Occipital lobe (tissue), 3 donors: ENCODE measurements at places on chromosomes 7 and 10.

GRCh38 chr7:39099146-39099545, 121.4 kb downstream of the POU6F2 start:
- no peak for DNase-seq

GRCh38 chr7:159192013-159192412, 47.3 kb upstream of the VIPR2 start:
- no peak for DNase-seq

DNA sequence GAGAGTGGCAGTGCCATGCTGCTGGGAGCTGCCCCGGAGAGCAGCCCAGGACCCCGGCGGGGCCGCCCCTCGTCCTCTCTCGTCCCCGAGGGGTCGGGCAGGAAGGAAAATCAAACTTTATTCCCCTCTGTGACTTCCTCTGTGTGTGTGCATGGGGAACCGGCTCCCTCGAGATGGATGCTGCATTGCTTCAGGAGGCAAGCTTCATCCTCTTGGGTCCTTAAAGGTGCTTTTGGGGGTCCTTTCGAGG, 726 bp downstream of the MCU start:
- DNase-seq, result peak; percentile 45

DNA sequence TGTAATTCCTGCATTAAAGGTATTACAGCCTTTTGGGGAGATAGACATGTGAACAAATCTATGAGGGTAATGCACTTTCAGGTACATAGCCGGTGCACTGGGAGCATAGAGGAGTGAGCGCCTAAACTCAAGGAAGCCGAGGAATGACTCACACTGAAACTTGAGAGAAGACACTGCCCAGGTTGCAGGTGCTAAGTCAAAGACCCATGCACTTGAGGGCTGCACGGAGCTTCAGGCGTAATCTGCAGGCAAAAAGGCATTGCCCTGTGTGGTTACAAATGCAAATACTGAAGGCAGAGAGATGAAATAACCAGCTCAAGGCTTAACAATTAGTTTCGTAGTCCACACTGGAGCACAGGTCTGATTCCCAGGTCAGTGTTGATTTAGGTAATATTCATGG, 51.0 kb upstream of the OSBPL3 start:
- no peak for DNase-seq

- no peak for DNase-seq
These were observed 176.0 kb downstream of the KIAA1217 start for GRCh38 chr10:24384954-24385353.

GRCh38 chr7:83941300-83941699, 253.3 kb downstream of the SEMA3A start:
- no peak for DNase-seq

GRCh38 chr10:61397175-61397986, 55.8 kb downstream of the TMEM26 start:
- DNase-seq, result no peak

- DNase-seq, result no peak
These were observed 278.3 kb upstream of the ZNF32 start for GRCh38 chr10:43926875-43927406.

DNA sequence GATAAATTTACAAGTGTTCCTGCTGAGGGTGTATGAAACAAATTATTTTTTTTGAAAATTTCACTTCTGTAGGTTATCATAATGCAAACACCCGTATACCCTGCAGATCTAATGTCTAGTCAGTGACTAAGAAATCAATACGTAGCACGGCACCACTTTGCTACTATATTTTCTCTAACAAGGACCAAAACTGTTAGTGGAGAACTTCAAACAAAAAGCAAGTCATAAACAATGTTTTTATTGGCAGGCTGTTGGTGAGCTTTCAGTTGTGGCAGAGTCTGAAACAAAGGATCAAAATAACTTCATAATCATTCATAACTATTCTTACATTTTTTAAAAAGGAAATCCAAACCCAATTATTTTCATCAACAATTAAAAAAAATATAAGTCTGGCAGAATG, 11.8 kb downstream of the SEM1 start:
- no peak for DNase-seq

DNA sequence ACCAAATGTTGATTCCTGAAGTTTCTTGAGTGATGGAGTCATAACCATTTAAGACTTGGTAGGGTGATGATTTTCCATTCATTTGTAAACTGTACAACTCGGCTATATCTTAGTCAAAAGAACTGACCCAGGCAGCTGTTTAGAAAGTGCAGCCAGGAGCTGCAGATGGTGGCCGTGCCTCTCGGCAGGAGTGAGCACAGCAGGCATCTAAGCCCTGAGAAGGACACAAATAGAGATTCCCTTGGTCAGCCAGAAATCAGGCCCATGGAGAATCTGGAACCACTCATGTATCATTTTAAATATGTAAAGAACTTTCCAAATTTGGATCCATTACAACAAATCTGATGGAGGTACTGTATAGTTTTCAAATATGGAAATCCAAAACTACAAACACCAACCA, 177.0 kb upstream of the AKR1E2 start:
- DNase-seq, result no peak

GRCh38 chr10:75304741-75305390, 69.1 kb upstream of the COMTD1 start:
- DNase-seq, result no peak

DNA sequence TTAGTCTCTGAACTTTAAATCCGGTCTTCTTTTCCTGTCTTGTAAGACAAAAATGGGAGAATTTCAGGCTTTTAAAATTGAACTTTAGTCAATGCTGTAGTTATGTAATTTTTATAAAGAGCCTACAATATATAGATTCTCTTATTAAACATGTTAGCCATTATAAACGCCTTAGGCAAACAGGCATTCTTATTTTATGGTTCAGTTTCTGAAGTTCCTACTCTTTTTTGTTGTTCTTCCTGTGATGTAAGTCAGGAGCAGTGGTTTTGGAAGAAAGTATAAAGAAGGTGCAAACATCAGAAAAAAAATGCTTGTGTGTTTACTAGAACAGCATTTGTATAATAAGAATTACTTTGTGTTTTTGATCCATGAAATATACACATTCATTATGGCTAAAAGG, 41.6 kb downstream of the BICC1 start:
- DNase-seq, result no peak

DNA sequence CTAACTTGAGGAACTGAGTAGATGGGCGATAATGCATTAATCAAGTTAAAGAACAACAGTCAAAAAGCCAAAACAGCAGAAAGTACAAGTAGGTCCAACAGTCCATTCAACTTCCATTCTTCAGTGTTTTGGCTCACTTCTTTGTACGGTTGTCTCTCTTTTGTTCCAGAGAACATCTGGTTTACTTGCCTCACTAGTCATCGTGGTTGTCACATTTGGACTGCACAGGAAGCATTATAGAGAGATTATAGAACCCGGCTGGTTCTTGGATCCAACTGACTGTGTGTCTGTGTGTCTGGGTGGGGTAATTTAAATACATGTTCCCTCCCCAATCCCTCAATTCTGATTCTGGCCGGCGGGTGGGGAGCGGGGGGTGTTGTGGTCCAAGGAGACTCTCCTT, 1.8 kb upstream of the CEP41 start:
- no peak for DNase-seq

- DNase-seq, result no peak
These were observed 35.0 kb upstream of the SRI start for GRCh38 chr7:88254721-88255424.

DNA sequence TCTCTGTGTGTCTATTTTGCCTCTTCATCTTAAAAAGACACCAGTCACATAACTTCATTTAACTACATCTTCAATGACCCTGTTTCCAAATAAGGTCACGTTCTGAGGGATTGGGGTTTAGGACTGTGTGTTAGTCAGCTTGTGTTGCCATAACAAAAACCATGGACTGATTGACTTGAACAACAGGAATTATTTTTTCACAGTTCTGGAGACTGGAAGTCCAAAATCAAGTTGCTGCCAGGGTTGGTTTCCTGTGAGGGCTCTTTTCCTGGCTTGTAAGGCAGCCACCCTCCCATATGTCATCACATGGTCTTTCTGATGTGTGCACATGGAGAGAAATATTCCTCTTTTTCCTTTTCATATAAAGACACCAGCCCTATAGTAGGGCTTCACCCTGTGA, 55.3 kb downstream of the REEP3 start:
- no peak for DNase-seq

DNA sequence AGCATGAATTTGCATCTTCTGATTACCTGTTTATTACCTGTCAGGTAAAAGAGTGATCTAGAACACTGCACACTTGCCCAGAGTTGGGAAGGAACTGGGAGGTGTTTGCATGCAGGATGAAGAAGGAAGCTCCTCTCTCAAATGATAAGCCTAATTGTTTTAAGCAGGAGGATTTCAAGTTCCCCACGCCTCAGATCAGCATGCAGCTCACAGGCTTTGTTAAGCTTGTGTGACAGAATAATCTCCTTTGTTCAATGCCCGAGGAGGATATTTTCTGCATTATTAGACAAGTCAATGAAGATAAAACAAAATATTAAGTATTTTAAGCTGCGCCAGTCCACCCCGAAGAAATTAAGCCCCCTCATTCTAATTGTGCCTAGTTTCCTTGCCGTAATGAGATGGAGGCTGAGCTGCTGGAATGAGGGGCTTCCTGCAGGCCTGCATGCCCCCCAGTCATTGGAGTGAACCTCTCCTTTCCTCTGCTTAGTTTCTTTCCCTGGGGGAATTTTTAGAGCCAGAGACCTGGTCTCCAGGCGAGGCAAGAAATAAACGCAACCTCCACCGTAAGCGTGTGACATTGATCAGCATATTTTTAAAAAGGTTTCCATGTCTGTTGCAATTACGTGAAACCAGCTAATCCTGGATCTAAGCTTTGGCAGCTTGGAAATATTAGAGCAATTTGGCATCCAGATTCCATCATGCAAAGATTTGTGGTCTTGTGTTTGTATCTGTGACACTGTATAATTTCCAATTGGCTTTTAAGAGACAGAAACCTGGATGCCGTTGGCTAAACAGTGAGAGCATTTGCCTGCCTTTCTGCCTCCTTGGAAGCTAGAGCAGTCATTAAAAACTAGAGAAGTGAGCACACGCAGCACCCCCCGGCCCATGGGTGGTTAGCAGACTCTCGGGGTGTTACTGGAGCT, 376.0 kb downstream of the GALNT17 start:
- DNase-seq, result no peak

GRCh38 chr10:72740528-72740927, 48.6 kb downstream of the MCU start:
- no peak for DNase-seq

DNA sequence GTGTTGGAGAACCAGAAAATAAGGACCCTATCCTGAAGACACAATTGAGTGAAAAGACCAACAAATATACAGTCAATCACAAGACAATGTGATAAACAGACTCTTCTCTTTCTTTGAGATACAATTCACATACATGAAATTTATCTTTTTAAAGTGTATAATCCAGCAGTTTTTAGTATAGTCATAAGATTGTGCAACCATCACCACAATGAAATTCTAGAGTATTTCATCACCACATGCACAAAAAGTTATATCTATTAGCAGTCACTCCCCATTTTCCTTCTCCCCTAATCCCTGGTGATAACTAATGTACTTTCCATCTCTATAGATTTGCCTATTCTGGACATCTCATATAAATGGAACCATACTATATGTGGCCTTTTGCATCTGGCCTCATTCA, 8.2 kb upstream of the SORBS1 start:
- no peak for DNase-seq

- peak; percentile 33 for DNase-seq
These were observed at the start of gene CAV1 for GRCh38 chr7:116524609-116525297. CAV1 (plus strand) TSS chr7:116525036; CDS start chr7:116525063, 27 bp downstream.

- DNase-seq, result no peak
These were observed 127.2 kb downstream of the SRI start for GRCh38 chr7:88092676-88092999.

DNA sequence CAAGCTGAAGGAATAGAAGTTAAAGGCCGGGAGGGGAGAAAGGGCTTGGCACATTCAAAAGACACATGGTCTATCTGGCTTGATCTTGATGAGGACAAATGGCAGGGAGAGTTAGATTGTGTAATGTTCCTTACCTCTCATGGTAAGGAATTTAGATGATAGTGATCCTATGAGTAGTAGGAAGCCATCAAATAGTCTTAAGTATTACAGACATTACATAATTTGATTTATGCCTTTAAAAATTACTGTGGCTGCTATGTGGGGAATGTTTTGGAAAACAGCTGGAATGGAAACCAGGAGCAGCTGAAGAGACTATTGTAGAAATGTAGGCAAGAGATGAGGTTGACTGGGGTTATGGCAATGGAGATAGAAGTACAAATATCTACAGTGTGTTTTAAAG, 351.3 kb upstream of the BMPER start:
- no peak for DNase-seq

DNA sequence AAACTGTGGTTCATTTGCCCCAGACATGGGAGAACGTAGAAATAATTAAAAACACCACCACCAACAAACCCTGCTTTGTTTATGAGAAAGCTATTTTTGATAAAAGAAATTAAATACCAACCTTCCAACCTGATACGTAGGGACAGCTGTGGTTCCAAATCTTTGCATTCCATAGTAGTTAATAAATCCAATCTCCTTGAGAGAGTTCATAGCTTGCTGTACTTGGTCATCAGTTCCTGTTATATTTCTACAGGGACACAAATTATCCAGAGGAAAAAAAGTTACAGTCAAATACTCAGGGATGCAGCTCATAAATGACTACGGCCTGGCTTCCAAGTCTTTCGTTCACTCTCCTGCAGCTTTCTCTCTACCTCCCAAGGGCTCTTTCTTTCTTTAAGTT, 41.1 kb downstream of the PUS7 start:
- no peak for DNase-seq

GRCh38 chr10:77614778-77615625, 22.6 kb downstream of the KCNMA1 start:
- DNase-seq, result no peak

DNA sequence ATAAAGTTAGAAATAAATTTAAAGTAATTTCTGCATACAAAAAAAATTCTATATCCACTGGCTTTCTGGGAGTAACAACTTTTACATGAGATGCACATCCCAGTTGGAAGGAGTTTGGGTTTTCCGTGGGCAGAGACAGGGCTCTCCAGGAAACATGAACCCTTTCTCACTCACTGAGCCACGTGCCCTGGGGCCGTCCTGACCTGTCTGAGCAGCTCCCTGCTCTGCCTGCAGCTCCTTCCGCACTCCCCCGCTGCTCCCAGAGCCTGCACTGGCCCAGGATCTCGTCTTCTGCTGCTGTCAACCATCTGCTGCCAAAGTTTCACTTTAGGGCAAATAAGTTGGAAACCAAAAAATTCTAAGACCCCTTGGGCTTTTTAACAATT, 169.1 kb downstream of the DIP2C start:
- DNase-seq, result no peak

- no peak for DNase-seq
These were observed 10.6 kb upstream of the GIMAP4 start for GRCh38 chr7:150556521-150557138.

DNA sequence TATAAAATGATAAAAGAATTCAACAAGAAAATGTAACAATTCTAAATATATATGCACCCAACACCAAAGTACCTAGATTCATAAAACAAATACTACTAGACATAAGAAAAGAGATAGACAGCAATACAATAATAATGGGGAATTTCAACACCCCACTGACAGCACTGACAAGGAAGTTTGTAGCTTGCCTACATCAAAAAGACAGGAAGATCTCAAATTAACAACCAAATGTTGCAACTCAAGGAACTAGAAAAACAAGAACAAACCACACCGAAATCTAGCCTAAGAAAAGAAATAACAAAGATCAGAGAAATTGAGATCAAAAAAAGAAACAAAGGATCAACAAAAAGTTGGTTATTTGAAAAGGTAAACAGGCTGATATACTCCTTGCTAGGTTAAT, 36.5 kb upstream of the TNKS2 start:
- no peak for DNase-seq

- no peak for DNase-seq
These were observed 125.3 kb upstream of the STARD3NL start for GRCh38 chr7:38052786-38053185.

GRCh38 chr7:139232377-139232717, 1.3 kb downstream of the UBN2 start:
- DNase-seq, result no peak
